ENCODE measurements at places on chromosomes 12 and 14.

GRCh38 chr12:62767946-62768345 is 167.0 kb downstream of the PPM1H start:
- no peaks in the 10 kb centered on the region for H3K4me1 ChIP-seq
- no peak overlapping the region for H3K27ac ChIP-seq
- no peaks in the 10 kb centered on the region for H3K27me3 ChIP-seq
- no peak overlapping the region for H3K4me3 ChIP-seq

GRCh38 chr12:58529114-58529665 is 391.1 kb downstream of the LRIG3 start:
- no peak overlapping the region for H3K4me3 ChIP-seq
- H3K27ac ChIP-seq = no peak overlapping the region
- DNase-seq = no peak
- H3K27me3 ChIP-seq = peaks cover 3% of the 10 kb centered on the region
- H3K36me3 ChIP-seq = no peaks in the 10 kb centered on the region
- H3K4me1 ChIP-seq = no peaks in the 10 kb centered on the region

DNA sequence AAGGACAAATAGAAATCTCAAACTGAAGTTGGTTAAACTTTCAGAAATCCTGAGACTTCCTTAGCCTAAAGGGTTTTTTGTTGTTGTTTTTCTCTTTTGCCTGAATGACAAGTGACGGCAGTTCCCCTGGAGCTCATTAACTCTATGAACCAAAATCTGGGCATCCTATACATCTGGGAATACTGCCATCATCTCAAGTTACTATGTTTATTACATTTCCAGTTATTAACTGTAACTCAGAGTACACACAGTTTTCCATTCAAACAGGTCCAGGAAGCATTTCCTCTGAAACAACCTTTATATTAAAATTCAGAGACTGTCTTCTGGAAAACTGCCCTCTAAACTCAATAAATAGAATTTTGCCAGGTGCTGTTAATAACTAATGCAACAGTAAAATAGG is 55.6 kb upstream of the CDKL1 start:
- no peaks in the 10 kb centered on the region for H3K4me1 ChIP-seq
- no peak overlapping the region for H3K27ac ChIP-seq
- no peaks in the 10 kb centered on the region for H3K27me3 ChIP-seq
- DNase-seq = no peak
- no peak overlapping the region for H3K4me3 ChIP-seq

- peaks cover 28% of the 10 kb centered on the region for H3K4me1 ChIP-seq
- no peak overlapping the region for H3K27ac ChIP-seq
- H3K27me3 ChIP-seq = no peaks in the 10 kb centered on the region
Measured at GRCh38 chr14:95529216-95529615, 5.6 kb upstream of the GLRX5 start.

DNA sequence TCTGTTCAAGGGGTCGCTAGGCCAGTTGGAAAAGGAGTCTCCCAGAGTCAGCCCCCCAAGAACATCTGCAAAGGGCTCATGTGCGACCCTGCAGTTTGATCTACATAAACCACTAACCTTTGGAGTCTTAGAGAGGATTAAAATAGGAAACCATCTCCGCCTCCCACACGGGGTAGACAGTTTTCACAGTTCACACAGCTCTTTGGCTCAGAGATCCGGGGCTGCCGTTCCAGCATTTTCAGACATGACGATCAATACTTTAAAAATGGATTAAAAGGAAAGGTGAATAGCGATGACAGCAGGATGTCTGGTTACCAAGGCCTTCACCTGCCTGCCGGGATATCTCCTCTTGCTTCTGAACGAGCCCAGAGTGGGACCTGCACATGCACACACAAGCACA is 59.8 kb upstream of the BCL11B start:
- H3K36me3 ChIP-seq = no peaks in the 10 kb centered on the region
- no peak overlapping the region for H3K4me3 ChIP-seq
- H3K4me1 ChIP-seq = no peaks in the 10 kb centered on the region
- H3K27me3 ChIP-seq = peaks cover 10% of the 10 kb centered on the region
- no peak for DNase-seq
- H3K27ac ChIP-seq = no peak overlapping the region

DNA sequence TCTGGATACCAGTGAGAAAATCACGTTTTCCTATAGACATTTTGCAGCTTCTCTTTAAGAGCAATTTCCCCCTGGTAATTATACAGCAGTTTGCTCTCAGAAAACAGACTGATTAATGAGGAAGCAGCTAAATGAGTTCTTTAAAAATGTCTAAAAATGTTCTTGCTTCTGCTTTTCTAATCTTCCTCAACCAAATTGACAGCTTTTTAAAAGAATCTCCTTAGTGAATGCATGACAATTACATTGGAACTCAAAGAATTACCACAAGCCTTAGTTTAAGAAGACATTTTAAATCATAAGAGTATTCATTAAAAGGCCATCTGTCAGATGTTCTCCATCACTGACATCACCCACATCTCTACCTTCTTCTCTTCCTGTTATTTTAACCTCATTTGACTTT is 135.8 kb upstream of the PLXNC1 start:
- H3K27ac ChIP-seq = no peak overlapping the region
- no peaks in the 10 kb centered on the region for H3K27me3 ChIP-seq
- DNase-seq = no peak
- peaks cover 15% of the 10 kb centered on the region for H3K4me1 ChIP-seq
- no peak overlapping the region for H3K4me3 ChIP-seq

DNA sequence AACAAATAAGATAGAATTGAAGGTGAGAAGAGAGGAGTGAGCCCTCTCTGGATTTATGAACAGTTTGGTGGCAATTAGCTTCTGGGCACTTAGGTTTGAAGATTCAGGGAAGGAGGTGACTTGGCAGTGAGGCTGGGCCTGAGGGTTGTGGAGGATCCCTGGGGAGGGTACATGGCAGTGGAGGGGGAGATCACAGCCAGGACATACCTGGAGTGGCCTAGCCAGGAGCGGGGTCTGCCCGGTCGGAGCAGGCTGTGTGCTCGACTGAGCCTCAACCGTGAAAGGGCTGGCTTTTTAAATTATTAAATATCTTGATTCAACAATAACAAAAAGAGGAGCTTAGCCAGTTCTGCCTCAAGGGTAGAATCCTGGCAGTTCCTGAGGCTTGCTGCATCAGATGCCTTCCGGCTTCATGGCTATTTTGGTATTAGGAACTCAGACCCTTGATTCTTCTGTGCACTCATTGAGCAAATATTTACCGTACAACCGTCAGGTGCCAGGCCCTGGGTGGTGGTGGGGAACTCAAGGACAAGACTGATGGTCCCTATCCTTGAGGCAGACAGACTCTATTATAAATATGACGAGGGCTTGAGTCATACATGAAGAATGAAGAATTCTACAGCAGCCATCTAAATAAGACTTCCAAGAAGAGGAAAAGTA is 73.4 kb downstream of the SPTB start:
- peak overlapping the region; percentile 15 for H3K27ac ChIP-seq
- H3K4me1 ChIP-seq = no peaks in the 10 kb centered on the region
- no peak overlapping the region for H3K4me3 ChIP-seq
- no peaks in the 10 kb centered on the region for H3K36me3 ChIP-seq
- no peaks in the 10 kb centered on the region for H3K27me3 ChIP-seq

DNA sequence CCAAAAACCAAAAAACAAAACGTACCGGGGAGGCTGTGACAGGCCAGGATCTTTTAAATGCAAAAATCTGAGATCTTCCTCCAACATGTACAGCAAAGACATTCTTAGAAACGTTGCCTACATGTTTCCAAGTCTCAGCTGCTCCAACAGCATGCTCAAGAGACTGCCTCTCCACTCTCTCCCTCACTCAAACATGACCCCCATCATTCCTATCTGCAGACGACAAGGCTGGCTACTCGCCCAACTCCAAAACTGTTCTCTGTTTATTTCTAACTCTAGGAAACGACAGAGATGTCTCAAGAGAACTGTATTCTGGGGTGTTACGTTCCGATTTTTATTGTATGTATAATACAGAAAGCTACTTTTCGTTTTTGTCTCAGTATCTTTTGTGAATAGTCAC is 57.5 kb upstream of the TMCC3 start:
- no peaks in the 10 kb centered on the region for H3K36me3 ChIP-seq
- H3K27ac ChIP-seq = no peak overlapping the region
- H3K4me1 ChIP-seq = no peaks in the 10 kb centered on the region

DNA sequence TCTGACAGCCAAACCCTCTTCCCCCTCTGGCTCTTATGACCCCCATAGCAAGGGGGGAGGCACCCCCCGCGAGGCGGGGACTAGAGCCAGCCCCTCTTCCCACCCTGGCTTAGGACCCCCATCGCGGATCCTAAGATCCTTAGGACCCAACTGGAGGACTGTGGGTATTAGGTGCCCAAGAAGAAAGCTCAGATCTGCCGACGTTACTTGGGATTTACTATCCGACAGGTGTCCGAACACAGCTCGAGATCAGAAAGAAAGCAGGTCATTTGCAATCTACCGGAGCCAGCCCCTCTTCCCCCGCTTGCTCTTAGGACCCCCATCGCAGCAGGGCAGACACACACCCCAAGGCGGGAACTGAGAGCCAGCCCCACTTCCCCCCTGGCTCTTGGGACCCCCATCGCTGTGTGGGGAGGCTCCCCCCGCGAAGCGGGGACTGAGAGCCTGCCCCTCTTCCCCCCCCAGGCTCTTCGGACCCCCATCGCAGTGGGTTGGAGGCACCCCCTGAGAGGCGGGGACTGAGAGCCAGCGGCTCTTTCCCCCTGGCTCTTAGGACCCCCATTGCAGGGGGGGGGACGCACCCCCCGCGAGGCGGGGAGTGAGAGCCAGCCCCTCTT is 46.8 kb downstream of the DDX11 start:
- no peaks in the 10 kb centered on the region for H3K27me3 ChIP-seq
- H3K4me3 ChIP-seq = peak overlapping the region; percentile 76
- peaks cover 8% of the 10 kb centered on the region for H3K4me1 ChIP-seq
- DNase-seq = no peak

- H3K4me3 ChIP-seq = no peak overlapping the region
- no peaks in the 10 kb centered on the region for H3K27me3 ChIP-seq
- H3K27ac ChIP-seq = no peak overlapping the region
Measured at GRCh38 chr12:23596568-23596967, 352.9 kb downstream of the SOX5 start.

DNA sequence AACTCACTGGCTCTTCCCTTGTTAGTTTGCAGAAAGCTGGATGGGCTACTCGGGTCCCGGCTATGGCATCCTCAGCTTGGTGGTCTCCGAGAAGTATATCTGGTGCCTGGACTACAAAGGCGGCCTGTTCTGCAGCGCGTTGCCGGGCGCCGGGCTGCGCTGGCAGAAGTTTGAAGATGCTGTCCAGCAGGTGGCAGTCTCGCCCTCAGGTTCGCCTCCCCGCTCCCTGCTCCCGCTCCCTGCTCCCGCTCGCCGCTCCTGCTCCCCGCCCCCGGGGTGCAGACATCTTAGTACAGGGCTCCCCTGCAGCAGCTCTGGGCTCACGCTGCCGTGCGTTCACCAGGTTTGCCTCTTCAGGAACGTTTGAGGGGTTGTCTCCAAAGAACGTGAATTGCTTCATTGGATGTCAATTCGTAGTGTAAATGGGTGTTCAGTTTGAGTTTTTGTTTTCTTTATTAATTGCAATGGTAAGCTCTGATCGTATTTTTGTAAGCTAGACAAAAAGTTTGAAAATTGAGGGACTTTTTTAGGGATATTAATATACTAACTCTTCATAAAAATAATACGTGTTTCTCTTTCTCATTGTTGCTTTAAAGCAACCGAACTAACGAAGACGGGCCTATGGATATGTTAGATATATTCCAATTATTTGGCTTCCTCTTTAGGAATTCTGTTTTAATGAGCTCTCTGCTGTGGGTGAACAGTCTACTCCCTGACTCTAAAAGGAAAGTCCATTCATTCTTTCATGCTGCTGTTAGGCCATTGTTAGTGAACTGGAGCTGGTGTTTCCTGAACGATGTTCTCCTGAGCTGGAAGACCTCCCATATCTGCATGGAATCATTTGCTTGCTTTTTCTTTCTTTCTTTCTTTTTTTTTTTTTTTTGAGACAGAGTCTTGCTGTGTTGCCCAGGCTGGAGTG is 71.3 kb downstream of the ANKRD9 start:
- H3K27me3 ChIP-seq = no peaks in the 10 kb centered on the region
- peak; percentile 57 for DNase-seq
- H3K27ac ChIP-seq = no peak overlapping the region
- H3K4me1 ChIP-seq = no peaks in the 10 kb centered on the region

DNA sequence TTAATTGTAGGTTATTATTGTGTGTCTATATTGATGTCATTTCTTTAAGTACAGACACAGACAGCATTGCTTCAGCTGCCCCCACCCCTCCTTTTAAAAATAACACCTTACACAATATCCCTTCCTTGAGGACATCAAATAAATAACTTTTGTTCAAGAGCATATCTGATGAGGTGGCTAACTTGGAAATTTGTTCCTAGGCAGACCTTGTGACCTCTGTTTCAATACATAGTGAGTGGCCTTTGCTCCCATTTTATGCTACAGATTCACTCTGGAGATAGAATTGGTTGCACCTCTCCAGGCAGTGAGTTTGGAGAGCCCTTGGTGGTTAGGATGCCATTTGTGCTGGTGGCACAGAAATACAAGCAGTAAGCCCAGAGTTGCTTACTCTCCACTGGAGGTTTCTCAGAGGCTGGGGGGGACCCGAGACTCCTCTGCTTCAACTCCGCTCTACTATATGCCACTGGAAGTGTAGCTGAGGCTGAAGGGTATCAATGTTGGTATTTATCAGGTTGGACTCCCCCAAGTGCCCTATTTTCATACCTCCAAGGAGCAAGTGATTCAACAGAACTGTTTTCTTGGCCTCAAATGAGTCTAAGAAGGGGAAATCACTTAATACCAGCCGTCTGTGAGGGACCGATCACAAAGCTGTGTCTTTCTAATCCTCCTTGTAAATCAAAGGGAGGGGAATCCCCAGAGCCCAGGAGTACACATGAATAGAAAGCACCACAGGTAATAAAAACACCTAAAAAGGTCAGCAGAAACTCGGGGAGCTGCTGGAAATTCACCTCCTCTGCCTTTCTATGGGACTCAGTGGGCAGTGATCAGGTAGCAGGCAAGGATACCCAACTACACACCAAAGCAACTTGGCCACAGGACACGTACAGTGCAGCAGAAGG is 463.1 kb downstream of the RAD51B start:
- peak overlapping the region; percentile 99 for H3K27ac ChIP-seq
- peak; percentile 38 for DNase-seq
- H3K4me3 ChIP-seq = peak overlapping the region; percentile 82

DNA sequence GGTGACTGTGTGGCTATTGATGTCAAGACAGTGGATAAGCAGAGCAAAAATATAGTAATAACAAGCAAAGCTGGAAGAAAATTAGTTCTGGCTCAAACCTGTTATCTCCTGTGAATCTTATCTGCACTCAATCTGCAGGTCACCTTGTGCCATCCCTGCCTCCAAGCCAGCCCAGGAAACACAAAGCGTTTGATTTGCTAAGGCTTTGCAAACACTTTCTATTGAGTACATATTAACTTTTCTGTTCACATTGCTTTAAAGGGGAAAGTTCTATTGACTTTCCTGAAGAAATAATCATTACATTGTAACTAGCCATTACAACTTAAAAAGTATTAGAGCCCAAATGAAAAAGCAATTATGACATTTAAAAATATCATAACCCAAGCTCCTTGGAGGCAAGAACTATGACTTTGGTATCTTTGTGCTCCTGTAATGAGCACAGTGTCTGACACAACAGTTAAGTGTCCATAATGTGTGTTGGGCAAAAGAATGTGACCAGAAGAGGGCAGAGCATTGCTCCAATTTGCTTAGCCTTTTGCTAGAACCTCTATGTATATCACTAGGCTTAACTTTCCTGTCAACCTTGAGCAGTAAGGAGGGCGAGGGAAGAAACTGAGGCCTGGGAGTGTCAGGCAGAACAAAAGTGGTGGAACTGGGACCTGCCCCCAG is 24.7 kb downstream of the SERPINA3 start:
- H3K4me3 ChIP-seq = no peak overlapping the region
- H3K36me3 ChIP-seq = no peaks in the 10 kb centered on the region
- peaks cover 3% of the 10 kb centered on the region for H3K4me1 ChIP-seq
- no peak for DNase-seq
- peaks cover 4% of the 10 kb centered on the region for H3K27me3 ChIP-seq

GRCh38 chr12:130879212-130879686 is 7.4 kb downstream of the RAN start:
- peaks cover 49% of the 10 kb centered on the region for H3K4me1 ChIP-seq
- H3K4me3 ChIP-seq = no peak overlapping the region
- H3K27ac ChIP-seq = peak overlapping the region; percentile 52

Measured in naive thymus-derived CD8-positive, alpha-beta T cell (primary cell).